H1 (cell line): ENCODE measurements at places on chromosomes 2 and 18. TPM values are rescaled to one million over a fixed set of nuclear protein-coding genes. Genes with fewer than 3 reads are reported as not detected.

- DNase-seq = no peak
Measured at GRCh38 chr2:11237122-11237521, 81.9 kb downstream of the SLC66A3 start.

DNA sequence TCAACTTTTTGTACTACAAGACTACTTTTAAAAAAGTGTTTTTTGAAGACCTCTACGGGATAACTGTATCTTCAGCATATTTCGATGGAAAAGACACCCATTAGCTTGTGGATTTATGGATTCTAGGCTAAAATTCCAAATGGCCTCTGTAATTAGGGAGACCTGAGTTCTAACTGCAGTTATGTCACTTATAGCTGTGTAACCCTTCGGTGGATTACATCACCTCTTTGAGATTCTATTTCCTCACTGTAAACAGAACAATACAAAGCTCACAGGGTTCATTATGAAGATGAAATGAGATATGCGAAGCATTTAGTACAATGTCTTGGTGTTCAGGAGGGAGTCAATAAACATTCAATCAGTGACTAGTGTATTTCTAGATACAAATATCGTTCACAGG, 24.2 kb downstream of the LMAN2L start:
- no peak for DNase-seq

DNA sequence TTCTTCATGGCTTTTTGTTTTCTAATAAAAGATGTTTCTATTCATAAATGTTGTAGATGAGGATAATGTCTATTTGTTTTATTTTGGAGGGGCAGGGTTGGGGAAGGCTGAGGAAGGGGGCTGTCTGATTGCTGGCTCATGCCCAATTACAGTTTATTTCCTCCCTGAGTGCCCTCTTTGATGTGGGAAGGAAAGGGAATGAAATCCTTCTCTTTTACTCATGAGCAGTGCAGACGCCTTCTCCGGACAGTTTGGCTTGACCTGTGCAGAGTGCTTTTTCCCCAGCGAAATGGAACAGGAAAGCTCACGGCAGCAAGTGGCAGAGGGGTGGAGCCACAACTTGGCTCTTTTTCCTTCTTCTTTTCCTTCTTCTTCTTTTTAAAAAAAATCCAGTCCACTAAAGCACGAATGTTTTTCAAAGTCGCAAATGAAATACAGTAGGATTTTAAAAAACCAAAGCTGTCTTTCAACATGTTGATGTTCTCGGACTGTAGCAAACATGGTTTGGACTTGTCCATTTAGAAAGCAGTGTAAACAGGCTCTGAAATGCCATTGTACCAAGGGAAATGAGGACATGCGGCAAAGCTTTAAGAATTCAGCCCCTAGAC, 34.5 kb downstream of the RAB31 start:
- no peak for DNase-seq

- DNase-seq = no peak
Measured at GRCh38 chr18:64179556-64180080, 30.7 kb upstream of the LINC00305 start.

REG1B gene
- total RNA-seq = not detected in 2 replicates

DNA sequence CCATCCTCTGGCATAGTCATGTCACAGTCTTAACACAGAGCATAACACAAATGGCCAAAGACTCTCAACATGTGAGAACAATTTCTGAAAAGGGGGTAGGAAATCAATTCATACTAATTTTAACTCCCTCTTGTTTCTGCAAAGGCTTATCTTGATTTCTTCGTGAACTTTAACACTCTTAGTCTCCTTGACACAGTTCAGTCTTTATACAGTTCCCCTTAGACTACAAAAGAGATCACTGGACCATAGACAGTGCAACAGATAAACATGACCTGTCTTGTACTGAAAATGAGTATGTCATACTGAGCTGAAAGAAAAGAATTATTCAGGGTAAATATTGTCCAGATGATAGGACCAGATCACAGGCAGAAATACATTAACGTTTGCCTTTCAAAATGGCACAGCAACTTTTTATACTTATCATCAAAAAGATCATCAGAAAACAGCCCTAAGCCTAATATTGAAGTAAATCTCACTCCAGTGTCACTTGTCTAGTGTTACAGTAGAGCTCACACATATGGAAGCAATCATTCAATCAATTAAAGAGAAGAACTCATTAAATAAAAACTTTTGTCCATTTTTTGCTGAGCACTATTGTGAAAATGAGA, 56.4 kb upstream of the VRK2 start:
- no peak for DNase-seq

POTEI gene
- total RNA-seq = 0.19 and 0.20 TPM in 2 replicates

POTEF gene
- total RNA-seq = 0.15 and 0.24 TPM in 2 replicates

- DNase-seq = no peak
Measured at GRCh38 chr18:54783139-54783538, 45.1 kb upstream of the RAB27B start.

GRCh38 chr2:107005853-107006252, 119.9 kb upstream of the ST6GAL2 start:
- DNase-seq = no peak

GRCh38 chr18:35444636-35445035, 53.1 kb downstream of the INO80C start:
- DNase-seq = no peak

DNA sequence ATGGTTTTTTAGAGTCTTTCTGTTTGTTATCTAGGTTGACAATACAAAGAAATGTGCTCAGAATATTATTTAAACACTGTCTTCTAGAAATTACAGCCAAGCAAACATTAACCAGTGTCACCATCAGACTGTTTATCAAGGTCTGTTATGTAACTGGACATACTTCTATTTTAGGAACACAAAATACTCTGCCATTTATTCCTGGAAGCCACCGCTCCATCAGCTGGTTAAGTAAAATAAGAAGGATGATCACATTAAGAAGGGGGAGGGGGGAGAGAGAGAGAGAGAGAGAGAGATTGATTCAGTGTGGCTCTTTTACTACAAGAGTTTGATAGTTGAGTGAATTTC, 47.9 kb downstream of the MBP start:
- DNase-seq = no peak

DNA sequence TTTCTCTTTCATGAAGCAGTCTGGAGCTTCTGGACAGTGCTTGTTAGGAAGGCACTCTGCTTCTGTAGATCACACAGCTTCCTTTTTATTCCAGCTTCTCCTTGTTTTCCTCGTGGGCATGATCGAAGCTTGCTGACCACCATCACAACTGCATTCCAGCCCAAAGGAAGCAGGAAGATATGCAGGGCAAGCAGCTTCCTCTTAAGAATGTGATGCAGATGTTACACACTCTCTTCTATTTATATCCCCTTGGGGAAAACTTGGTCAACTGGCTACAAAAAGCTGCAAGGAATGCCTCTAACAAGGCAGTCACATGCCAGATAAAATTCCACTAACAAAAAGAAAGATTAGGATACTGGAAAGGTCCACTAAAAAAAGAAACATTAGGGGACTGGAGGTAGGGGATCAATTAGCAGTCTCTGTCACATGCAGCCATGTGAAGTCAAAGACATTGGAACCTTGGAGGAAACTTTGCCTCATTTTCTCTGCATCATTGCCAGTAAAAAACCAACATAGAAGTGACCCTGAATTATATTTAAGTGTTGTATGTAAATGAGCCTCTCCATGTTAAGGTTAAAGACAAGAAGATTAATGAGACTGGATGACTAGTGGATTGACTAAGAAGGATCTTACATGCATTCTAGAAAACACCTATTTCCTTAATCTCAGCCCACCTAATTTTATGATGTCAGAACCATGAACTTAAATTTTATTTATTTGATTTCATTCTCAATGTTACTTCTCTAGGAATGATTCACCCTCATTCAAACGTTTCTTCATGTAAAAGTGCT, 98.3 kb downstream of the NAB1 start:
- DNase-seq = no peak

DNAH7 gene
- 0.07 and 0.21 TPM in 2 replicates for total RNA-seq

GPR45 gene
- not detected in 2 replicates for total RNA-seq

NT5C1B gene
- total RNA-seq = not detected in 2 replicates

GRCh38 chr2:215918901-215919599, 94.3 kb downstream of the MREG start:
- DNase-seq = no peak

- DNase-seq = no peak
Measured at GRCh38 chr2:121372721-121373353, 87.8 kb upstream of the TFCP2L1 start.

DNA sequence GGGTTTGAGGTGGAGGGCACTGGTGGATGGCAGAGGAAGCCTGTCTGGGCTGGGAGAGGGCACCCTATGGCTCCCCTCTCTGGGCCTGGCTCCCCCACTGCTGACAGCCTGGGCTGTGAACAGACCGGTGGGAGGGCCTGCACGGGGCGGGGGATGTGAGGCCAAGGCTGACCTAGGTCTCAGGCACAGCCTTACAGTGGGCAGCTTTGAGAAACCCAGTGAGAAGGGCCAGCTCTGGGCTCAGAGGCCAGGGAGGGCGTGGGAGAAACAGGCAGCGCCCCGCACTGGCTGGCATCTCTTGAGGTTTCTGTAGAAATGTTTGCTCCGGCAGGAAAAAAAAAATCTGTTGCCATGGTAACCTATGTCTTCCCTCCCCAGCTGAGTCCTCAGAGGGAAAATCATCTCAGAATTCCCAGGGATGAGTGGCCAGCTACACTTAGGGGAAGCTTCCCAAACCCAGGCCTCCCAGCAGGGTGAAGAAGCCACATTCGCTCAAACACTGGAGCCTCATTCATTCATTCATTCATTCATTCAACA, 71.7 kb upstream of the TAF1B start:
- DNase-seq = no peak

DNA sequence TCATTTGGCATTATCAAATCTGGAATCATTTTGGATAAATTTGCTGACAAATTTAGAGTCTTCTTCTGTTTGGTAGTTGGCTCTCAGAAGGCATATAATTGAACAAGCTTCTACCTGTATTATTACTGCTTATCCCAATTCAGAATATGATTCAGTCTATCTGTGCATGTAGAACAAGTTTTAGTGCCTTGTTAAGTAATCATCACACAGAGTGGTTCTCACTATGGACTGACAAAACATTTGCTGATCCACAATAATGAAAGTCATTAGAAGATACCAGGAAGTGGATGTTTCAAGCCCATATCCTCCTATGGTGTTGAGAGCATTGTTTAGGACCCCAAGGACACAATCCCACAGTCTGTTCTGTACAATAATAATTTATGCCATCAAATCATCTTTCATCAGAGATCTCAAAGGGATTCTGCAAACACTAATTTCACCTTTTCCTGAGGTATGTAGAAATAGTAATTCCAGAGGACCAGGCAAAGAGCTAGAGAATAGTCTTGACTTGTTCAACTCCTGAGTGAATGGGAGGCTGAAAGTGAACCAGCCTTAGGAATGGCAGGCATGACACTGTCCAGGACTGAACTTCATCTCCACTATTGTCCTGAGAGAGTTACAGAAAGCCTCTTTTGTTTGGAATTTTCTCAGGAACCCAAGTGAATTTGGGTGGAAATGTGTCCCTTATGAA, 29.6 kb upstream of the DSC1 start:
- DNase-seq = no peak

DNA sequence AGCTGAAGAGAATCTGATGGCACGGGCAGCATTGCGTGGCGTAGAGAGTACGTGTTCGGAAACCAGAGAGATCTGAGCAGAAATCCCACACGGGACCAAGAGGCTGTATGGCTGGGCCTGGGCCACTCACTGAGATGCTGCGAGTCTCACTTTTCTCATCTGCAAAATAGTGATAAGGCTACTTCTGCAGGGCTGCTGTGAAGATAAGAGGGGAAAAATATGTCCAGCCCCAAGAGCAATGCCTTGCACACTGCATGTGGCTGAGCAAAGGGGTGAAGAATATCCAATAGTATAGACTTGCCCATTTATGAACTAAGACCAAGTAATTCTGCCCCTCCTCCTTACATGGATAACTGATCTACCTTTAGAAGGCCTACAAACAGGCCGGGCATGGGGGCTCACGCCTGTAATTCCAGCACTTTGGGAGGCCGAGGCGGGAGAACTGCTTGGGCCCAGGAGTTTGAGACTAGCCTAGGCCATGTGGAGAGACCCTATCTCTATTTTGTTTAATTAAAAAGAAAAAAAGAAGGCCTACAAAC, 3.1 kb downstream of the FECH start:
- no peak for DNase-seq

DNA sequence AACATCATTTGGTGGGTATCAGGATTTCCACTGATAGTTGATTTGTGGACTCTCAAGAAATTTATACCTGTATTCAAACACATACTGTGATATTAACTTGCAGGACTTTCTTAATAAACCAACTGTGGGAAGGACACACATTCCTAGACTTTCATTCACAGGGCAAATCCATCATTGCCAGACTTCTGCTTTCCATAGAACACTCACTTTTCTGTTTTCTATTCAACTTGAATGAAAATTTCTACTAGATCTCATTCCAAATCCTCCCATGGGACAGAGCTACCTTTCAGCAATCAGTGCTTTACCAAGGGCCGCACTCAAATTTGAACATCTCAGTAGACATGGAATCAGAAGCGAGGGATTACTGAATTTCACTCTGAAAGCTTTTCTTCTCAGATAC, 612.5 kb downstream of the IRS1 start:
- DNase-seq = no peak

DNA sequence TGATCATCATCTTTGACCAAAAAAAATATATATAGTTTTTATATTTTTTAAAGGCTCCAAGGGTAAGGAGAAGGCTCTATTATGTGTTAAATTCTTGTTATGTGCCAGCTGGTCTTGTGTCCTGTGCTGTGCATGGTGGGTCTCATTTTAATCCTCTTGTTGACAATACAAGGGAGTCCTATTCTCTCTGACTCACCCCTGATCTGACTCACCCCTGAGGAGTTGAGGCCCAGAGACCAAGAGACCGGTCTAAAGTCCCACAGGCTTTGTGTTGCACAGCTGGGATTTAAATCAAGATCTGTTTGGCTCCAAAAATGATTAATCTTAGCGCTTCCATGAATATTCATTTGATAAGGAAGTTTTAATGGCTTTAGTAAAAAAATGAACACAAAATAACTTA, 25.7 kb downstream of the MC2R start:
- DNase-seq = no peak

GRCh38 chr2:228658998-228659397, 477.5 kb upstream of the SPHKAP start:
- DNase-seq = no peak

GRCh38 chr2:229945975-229946374, 23.7 kb downstream of the FBXO36 start:
- no peak for DNase-seq

B3GNT7 gene
- total RNA-seq = 72.5 and 73.1 TPM in 2 replicates

GRCh38 chr2:73117441-73117840, 4.7 kb upstream of the RAB11FIP5 start:
- no peak for DNase-seq

DNA sequence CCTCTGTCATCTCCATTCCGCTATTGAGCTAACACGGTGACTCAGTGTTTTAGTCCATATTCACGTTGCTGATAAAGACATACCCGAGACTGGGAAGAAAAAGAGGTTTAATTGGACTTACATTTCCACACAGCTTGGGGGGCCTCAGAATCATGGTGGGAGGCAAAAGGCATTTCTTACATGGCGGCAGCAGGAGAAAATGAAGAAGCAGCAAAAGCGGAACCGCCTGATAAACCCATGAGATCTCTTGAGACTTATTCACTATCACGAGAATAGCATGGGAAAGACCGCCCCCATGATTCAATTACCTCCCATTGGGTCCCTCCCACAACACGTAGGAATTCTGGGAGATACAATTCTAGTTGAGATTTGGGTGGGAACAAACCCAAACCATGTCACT, 22.6 kb upstream of the CXXC1 start:
- DNase-seq = no peak

ANKAR gene
- 1.5 and 1.7 TPM in 2 replicates for total RNA-seq

- no peak for DNase-seq
Measured at GRCh38 chr18:34595690-34596089, 114.4 kb upstream of the DTNA start.

- no peak for DNase-seq
Measured at GRCh38 chr2:69013840-69014821, 1.2 kb downstream of the ANTXR1 start.

GRCh38 chr2:162342841-162343240, 1.1 kb upstream of the GCA start:
- DNase-seq = no peak

IL1B gene
- not detected in 2 replicates for total RNA-seq
